Breast epithelium (tissue), 4 donors: ENCODE measurements at places on chromosomes 3 and 15. TPM values are rescaled to one million over a fixed set of nuclear protein-coding genes. Genes with fewer than 3 reads are reported as not detected.

Gene CD276
- 119 TPM for total RNA-seq

Gene RYR3
- total RNA-seq = 1.8 TPM

Gene GOLGA8T
- 0.15 TPM for total RNA-seq

Gene CYP1A2
- total RNA-seq = not detected

Gene ZPLD1
- total RNA-seq = 0.59 TPM

DNA sequence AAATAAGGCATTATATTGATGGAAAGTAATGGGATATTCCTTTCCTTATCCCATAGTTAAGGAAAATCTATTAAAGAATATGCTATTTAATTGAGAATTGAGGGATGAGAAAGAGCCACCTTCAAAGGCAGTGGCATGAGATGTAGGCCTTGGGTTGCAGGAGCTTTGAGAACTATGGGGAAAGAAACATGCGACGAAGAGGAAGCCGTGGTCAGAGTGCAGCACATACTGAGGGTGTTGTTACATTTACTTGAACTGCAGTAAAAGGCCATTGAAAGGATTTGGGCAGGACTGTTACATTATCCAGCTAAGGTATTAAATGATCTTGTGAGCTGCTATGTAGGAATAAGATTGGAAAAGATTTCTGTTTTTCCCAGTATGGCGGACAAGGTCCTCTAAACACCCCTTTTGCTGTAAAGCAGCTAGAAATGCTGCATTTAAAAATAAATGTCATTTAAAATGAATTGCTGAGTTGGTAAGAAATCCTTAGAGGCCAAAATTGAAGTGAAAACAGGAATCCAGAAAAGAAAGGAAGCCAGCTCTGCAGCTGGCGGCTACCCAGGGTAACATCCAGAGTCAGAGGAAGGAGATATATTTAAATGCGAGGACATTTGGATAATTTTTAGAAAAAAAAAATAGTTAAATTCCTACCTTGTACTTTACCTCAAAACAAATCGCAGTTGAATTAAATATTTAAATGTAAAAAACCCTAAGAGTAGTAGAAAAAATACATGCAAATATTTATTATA is 61.7 kb downstream of the IL1RAP start:
- DNase-seq = no peak

DNA sequence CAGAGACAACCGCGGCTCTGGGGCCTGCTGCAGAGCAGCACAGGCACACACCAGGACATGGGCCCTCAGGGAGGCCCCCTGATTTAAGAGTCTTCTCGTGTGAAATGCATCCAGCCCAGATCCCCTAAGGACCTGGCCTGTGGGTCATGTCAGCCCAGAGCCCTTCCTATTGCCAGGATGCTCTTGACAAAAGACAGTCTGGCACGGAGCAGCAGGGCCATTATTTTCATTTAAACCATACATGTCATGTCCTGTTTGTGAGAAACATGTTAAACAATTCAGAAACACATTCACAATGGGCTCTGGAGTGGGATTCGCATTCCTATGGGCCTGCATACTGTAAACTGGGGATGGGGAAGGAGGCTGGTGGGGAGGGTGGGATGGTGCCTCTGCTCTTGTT is 367.4 kb upstream of the WNT5A start:
- no peak for DNase-seq
